ENCODE measurements at places on chromosomes 16 and 17. TPM values are rescaled to one million over a fixed set of nuclear protein-coding genes. Genes with fewer than 3 reads are reported as not detected.

The KRTAP1-5 gene
- not detected for total RNA-seq

The ALOXE3 gene
- 0.74 TPM for total RNA-seq

The TAOK1 gene
- total RNA-seq: 138 TPM

The USP36 gene
- 17.9 TPM for total RNA-seq

The ABCC6 gene
- 0.74 TPM for total RNA-seq

The TEX14 gene
- 0.49 TPM for total RNA-seq

The ASGR2 gene
- total RNA-seq: not detected

The ITGAL gene
- total RNA-seq: 1.2 TPM

The HSF5 gene
- under 0.01 TPM for total RNA-seq

The AARSD1 gene
- 24.8 TPM for total RNA-seq

The PRSS33 gene
- 0.25 TPM for total RNA-seq

The CCL4L2 gene
- total RNA-seq: 2.0 TPM

The STH gene
- 2.5 TPM for total RNA-seq

The CBLN1 gene
- total RNA-seq: 9.3 TPM

The ACAP1 gene
- 0.25 TPM for total RNA-seq

The CRHR1 gene
- total RNA-seq: 37.6 TPM

The HSD17B1 gene
- total RNA-seq: 0.98 TPM

The TOB1 gene
- total RNA-seq: 12.3 TPM

The OVCA2 gene
- total RNA-seq: 8.4 TPM

The CD7 gene
- not detected for total RNA-seq

The CNOT1 gene
- total RNA-seq: 98.6 TPM
